Stimulated activated CD4-positive, alpha-beta T cell treated with anti-CD3 and anti-CD28 coated beads, Interleukin-12 subunit alpha, Interleukin-12 subunit beta, amount 100 ng/mL, for 4 hours (primary cell): ENCODE measurements at places on chromosomes 3 and 15.

DNA sequence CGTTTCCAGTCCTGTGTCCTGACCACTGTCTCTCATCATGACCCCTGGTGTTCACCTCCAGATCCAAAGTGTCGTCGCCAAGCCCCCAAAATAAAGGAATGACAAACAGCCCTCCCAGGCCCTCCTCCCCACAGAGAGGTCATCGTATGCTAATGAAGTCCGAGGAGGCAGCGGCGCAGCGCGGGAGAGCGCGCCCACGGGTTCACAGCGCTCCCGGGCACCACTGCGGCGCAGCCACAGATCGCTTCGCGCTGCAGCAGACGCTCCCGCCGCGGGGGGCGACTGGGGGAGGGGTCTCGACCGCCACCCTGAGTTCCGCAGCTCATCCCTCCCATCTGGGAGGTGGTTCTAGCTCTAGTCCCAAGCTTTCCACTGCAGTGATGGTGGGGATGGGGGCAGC lies 1.3 kb downstream of the DGKG start:
- DNase-seq = no peak

- no peak for DNase-seq
Observed at GRCh38 chr3:77816366-77816765, 776.5 kb downstream of the ROBO2 start.

GRCh38 chr3:161740421-161740820 lies 243.8 kb downstream of the OTOL1 start:
- DNase-seq = no peak

DNA sequence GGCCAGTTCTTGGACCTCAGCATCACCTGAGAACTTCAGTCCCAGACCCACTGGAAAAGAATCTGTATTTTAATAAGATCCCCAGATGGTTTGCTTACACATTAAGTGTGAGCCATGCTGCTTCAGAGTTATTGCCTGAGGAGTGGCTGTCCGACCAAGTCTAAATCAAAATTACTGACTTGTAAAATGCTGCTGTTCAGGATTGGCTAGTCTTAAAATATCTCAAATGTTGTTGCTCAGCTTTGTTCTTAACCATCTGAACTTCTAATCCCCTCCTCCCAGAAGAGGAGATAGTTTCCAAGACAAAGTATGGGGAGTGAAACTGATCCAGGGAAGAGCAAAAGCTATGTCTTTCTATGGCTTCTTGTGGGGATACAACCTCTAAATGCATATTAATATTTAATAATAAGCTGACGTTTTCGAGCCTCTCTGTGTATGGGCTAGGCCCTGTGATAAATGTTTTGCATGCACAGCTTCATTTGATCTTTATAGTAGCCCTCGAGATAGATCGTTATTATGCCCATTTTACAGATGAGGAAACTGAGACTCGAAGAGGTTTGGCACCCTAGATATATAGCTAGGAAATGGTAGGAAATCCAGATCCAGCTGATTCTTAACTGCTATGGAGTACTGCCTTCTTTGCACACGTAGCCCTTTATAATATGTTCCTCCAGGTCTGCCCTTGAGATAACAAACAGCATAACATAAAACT lies 52.2 kb downstream of the DNASE1L3 start:
- no peak for DNase-seq

- DNase-seq = no peak
Observed at GRCh38 chr3:157201648-157202278, 41.8 kb upstream of the CCNL1 start.

- no peak for DNase-seq
Observed at GRCh38 chr15:72487070-72487797, 13.1 kb downstream of the ARIH1 start.

- DNase-seq = no peak
Observed at GRCh38 chr3:177481329-177481728, 284.0 kb upstream of the TBL1XR1 start.

DNA sequence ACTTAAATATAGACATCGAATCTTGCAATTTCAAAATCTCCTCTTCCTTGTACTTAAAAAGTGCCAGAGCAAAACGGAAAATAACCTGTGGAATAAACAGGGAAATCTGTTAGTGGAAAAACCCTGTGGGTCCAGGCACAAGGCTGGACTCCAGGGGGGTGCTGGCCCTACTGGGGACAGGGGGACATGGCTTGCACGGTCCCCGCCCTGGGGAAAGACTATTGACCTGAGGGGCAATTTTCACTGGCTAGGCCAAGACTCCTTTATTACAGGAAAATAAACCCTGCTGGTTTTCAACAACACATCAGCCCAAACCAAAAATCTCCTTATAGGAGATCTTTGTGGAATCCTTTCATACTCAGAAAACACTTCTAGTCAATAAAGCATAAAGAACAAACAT lies 75.9 kb downstream of the TBC1D2B start:
- no peak for DNase-seq

DNA sequence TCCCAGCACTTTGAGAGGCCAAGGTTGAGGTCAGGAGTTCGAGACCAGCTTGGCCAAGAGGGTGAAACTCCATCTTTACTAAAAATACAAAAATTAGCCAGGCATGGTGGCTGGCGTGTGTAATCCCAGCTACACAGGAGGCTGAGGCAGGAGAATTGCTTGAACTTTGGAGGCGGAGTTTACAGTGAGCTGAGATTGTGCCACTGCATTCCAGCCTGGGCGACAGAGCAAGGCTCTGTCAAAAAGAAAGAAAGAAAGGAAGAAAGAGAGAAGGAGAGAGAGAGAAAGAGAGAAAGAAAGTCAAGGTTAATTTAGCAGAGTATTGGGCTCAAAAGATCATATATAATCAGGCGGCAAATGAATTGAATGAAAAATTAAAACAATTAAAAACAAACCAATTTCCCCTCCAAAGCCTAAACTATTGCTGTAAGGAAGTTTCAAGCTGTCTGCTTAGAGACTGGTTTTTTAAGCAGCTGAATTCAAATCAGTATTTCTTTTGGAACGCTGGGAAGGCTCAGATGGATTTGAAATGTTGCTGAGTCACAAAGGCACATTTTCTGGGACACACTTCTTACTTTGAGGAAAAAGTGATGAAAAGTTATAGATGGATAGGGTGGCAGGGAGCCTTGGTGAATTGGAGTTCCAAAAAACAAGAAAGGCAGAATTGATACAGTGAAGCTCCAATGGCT lies 81.3 kb upstream of the BHLHE40 start:
- no peak for DNase-seq

GRCh38 chr3:8739757-8740504 lies 6.3 kb downstream of the CAV3 start:
- DNase-seq = no peak

- DNase-seq = no peak
Observed at GRCh38 chr3:100269410-100270214, 8.8 kb downstream of the TBC1D23 start.

- no peak for DNase-seq
Observed at GRCh38 chr15:100189849-100190248, 151.9 kb downstream of the ADAMTS17 start.

GRCh38 chr15:39556461-39556860 lies 24.4 kb upstream of the THBS1 start:
- DNase-seq = no peak

- DNase-seq = no peak
Observed at GRCh38 chr15:84552896-84553295, 47.9 kb upstream of the ZSCAN2 start.
